ENCODE measurements at places on chromosomes 2 and 18.

- DNase-seq: peak; percentile 40
Measured at GRCh38 chr2:15588329-15588919, 3.2 kb upstream of the DDX1 start.

DNA sequence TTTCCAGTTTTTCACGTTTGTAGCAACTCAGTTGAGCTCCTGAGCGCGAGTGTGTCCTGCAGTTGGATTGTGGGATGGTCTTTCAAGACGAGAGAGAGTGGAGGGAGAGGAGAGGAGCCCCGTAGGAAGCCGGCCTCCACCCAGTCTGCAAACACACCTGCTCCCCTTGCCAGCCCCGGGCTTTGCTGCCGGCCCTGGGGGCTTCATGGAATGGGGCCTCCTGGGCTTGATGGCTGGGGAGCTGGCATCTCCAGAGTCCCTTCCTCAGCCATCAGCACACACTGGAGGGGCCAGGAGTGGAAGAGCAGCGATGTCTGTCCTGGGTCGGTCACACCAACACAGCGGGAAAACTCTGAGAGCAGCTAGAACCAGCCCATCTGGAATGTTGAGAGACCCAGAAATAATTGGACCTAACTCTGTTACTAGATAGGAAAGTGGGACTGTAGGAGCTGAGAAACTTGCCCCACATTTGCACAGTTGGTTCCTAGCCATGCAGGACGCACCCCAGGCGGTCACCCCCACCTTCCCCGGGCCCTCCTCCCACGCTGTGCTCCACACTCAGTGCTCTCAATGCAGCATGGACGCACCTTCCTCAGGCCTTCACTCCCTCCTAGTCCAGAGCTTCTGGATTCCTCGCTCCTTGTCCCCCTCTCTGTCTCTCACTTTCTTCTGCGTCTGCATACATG lies 69.6 kb downstream of the PTGR3 start:
- DNase-seq: no peak

DNA sequence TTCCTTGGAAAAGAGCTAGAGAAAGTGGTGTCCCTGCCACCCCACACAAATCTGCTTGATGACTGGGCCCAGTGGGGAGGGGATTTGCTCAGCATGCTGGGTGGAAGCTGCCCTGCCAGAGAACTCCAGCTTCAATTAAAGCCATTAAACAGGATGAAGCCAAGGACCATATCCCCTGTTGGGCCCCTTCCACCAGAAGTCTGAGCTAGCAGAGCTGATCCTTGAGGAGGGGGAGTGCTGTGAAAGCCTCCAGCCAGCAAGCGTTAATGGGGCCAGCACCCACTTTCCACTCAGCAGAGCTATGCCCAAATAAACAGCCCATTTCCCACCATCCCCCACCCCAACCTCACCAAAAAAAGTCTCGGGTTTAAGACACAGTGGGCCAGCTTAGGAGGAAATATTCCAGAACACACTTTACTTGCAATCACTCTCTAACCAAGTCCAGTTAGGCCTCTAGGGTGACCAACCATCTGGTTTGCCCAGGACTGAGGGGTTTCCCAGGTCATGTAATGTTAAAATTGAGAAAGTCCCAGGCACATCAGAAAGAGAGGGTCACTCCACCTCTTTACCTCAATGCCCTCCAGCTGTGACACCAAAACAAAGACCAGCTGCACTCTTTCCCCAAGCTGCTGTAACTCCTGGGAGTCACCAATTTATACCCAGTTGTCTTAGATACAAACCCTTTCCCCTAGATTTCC lies 132.3 kb downstream of the FOXI3 start:
- no peak for DNase-seq

GRCh38 chr2:107383691-107384090 lies 443.0 kb upstream of the RGPD4 start:
- no peak for DNase-seq

- no peak for DNase-seq
Measured at GRCh38 chr2:29241955-29242565, 126.8 kb downstream of the CLIP4 start.

DNA sequence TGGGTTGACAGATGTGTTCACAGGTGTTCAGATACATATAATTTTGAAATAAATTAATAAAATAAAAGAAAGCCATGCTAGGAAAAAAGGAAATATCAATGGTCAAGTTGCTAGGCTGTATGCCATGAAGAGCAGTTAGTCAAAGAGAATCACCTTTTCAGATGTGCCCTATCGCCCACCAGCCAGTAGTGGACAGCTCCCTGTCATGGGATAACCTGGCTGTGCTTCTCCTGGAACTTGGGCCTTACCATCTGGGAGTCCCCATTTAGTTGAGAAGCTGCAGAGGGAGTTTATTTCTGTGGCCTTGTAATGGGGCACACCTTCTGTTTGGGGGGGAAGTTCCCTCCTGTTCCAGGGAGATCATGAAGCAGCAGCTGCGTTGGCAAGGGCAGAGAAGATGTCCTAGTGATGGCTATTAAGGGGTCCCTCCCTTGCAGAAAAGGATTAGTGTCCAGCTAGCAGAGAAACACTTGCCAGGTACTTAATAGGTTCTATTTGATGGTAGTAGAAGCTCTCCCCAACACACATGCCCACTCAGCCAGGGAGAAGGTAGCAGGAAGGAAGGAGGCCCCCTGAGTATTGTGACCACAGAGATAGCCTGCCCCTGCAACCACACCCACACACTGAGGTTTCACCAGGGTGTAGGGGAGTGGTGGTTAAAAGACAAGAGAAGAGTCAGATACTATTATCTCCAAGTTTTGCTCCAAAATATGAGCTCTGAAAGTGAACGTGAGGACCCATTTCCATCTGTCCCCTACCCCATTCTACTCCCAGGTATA lies 117.7 kb downstream of the B3GNT2 start:
- no peak for DNase-seq

GRCh38 chr2:173791502-173791901 lies 173.7 kb downstream of the SP3 start:
- no peak for DNase-seq

GRCh38 chr2:239955087-239955988 lies 69.8 kb downstream of the NDUFA10 start:
- no peak for DNase-seq

GRCh38 chr2:33091541-33092123 lies 144.9 kb downstream of the LTBP1 start:
- no peak for DNase-seq

DNA sequence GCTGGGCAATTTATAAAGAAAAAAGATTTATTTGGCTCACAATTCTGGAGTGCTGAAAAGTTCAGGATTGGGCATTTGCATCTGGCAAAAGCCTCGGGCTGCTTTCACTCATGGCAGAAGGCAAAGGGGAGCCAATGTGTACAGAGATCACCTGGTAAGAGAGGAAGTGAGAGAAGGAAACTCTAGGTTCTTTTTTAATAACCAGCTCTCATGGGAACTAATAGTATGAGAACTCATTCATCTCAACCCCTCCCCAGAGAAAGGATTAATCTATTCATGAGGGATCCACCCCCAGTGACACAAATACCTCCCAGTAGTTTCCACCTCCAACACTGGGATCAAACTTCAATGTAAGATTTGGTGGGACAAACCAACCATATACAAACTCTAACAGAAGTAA lies 129.0 kb downstream of the EVA1A start:
- DNase-seq: no peak
